ENCODE measurements at places on chromosomes 1 and 21.

GRCh38 chr1:89855413-89856123, 34.7 kb downstream of the LRRC8D start:
- peak; percentile 27 for DNase-seq

- no peak for DNase-seq
Observed at GRCh38 chr1:236151739-236152424, 9.5 kb downstream of the GPR137B start.

GRCh38 chr1:234938924-234939323, 189.7 kb downstream of the TOMM20 start:
- no peak for DNase-seq

- DNase-seq, result peak; percentile 29
Observed at GRCh38 chr1:91617285-91617765, 116.7 kb downstream of the CDC7 start.

DNA sequence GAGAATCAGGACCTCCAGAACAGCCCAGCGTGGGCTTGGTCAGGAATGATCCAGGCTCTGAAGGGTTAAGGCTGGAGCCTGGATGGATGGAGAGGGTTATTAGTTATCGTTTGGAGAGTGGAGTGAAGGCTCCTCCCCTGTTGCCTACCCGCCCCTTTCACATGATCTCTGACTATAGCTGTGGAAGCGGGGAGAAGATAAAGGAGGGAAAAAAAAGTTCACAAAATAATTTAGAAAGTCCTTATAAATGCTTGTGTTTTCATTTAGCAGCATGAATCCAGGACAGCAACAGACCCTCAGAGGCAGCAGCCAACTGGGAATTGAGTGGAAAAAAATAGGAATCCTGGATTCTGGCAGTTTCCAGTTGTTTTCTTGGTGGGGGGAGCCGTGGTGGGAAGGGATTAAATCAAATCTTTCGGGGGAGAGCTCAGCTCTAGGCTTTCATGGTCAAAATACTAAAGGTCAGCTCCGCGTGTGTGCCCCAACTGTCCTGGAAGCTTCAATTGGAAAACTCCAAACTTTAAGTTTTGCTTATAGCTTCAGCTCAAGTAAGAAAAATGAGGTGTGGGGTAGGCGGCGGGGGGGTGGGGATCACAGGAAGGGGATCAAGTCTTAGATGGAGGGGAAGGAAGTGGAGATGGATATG, 595 bp upstream of the DDR2 start:
- DNase-seq, result no peak

- no peak for DNase-seq
Observed at GRCh38 chr1:68819190-68819829, 322.4 kb upstream of the DEPDC1 start.

GRCh38 chr1:156493742-156494141, 6.8 kb downstream of the MEF2D start:
- DNase-seq, result no peak

DNA sequence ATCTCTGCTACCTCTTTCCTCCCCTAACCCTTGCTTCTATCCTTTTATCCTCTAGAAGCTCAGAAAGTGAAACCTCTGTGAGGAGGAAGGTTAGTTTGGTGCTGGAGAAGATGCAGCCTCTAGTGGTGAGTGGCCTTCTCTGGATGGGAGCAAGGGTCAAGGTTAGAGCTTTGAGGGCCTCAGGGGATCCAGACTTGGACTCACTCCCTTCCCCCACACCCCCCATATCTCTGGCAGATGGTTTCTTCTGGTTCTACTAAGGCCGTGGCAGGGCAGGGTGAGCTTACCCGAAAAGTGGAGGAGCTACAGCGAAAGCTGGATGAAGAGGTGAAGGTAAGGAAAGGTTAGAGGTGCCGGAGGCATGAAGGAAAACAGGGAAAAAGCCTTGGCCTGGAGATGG, 9.2 kb downstream of the CGN start:
- no peak for DNase-seq

GRCh38 chr1:5566924-5567323, 425.3 kb downstream of the NPHP4 start:
- DNase-seq, result no peak

DNA sequence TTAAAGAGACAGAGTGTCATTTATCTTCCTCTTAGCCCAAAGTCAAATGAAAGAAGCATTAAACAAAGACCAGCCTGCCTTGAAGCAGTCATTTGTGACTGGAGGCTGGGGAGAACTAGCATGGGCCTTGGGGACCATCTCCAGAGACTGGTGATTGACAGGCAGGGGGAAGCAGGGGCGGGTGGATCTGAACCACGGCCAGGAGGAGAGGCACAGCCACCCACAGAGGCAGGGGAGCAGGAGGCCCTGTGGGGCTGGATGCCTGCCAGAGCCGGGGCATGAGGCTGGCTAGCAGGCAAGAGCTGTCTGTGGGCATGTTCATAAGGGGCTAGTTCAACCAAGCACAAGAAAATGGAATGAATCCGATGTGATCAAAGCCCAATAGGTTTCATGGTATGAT, 73.9 kb downstream of the PLXNA2 start:
- DNase-seq, result no peak

- no peak for DNase-seq
Observed at GRCh38 chr1:58307431-58307830, 239.1 kb downstream of the OMA1 start.

- DNase-seq, result no peak
Observed at GRCh38 chr1:200379940-200380588, 29.8 kb downstream of the ZNF281 start.

DNA sequence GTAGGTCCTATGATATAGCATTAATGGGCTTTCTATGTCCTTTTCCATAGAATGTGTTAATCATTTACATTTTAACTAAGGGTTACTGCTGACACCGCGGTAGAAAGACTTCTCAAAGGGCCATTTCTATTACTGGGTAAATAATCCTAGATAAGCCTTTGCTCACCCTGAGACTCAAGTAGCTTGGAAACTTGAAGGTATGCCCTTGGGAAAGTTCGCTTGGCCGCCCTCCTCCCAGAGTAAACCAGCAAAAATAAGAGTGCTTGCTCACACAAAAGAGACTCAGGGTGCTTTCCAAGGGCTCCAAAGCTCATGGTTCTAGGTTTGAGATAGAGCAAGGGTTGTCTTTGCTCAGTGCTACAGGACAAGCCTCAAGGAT, 85.8 kb upstream of the TMPRSS2 start:
- DNase-seq, result no peak

DNA sequence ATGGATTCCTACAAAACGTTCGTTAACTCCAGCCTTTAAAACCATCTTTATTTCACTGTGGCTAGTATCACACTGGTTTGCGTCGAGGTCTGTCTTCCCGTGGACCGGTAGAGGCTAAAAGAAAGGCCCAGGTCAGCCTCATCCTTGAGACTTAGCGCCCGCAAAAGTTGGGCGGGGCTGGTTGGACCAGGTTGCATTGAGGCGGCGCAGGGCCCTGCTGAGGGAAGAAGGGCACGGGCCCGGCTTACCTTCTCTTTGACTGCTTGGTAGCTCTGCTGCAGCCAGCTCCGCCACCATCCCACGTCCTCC, 455 bp downstream of the BSDC1 start:
- peak; percentile 40 for DNase-seq

DNA sequence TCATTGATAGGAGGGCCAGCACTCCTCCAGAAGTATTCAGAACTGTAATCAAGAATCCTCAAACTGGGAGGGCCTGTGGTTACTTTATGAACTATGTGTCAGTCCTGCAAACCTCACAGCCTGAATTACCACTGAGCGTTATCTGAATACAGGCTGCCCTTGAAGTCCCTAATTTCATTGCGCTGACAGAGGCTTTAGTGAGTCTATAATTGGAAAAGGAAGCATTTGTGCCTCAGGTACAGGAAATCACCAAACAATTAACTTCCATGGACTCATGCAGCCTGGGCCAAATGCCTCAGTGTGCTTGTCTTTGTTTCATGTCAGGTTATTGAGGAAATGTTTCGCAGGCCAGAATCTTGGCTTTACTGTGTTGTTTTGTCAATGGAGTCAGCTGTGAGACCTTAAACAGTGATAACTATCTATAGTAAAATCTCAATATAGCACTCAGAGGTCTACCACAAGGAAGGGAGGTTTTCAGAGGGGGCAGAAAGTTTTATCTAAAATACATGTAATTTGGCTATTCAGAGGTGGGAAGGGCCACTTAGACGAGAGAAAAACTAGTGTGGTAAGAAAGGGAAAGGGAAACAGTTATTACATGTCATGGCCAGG, 32.9 kb upstream of the DOCK7 start:
- DNase-seq, result no peak

- no peak for DNase-seq
Observed at GRCh38 chr21:45137612-45137937, 63.2 kb downstream of the ADARB1 start.

- no peak for DNase-seq
Observed at GRCh38 chr1:232310541-232310940, 319.4 kb downstream of the SIPA1L2 start.

DNA sequence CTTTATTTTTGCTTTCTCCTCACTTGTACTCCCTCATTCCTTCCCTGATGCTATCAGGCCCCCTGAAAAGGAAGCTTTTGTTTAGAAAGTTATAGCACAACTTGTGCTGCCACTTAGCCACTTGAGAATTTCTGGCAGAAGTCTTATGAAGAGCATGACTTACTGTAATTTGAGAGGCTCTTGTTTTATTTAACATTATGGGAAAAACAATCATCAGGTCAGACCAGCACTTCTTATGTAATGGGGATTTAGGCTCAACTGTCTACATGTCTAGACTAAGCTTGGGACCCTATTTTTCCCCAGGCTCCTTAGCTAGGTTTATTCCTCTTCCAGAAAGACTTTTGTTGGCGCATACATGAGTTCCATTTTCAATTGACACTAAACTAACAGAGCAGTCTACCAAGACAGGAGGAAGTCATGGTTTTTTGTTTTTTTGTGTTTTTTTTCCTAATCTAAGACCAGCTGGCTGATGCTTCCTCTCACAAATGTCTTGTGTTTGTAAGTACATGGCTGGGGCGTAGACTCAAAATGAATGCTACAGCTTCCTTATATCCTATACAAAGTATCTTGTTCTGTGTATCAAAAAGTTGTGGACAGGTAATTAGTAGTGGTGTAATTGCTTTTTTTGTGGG, 31.5 kb downstream of the TNFSF4 start:
- no peak for DNase-seq

GRCh38 chr21:14358775-14359174, 24.2 kb downstream of the HSPA13 start:
- DNase-seq, result no peak

DNA sequence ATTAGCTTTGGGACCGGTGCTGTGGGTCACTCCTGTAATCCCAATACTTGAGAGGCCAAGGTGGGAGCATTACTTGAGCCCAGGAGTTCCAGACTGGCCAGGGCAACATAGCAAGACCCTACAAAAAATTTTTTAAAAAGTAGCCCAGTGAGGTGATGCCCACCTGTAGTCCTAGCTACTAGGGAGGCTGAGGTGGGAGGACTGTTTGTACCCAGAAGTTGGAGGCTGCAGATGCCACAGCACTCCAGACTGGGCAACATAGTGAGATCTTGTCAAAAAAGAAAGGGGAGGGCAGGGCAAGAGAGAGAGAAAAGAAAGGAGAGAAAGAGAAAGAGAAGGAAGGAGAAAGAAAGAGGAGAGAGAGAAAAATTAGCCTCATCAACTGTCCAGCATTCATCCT, 6.3 kb downstream of the ITSN1 start:
- no peak for DNase-seq

DNA sequence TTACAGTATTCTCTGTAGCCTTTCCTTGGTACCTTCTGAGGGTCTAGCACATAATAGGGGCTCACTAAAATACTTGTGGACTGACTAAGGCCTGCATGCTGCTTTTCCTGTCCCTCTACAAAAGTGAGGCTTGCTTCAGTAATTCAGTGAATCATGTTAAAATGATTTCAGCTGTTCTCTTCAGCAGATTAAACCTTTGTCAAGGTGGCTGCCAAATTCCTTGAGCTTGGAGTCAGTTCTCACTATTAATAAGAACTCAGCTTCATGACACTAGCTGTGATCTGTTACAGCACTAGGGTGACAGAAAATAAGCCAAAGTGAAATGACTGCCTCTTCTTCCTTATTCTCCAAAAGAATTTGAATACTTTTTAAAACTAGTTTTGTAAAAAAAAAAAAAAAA, 128.8 kb downstream of the KCNN3 start:
- no peak for DNase-seq

DNA sequence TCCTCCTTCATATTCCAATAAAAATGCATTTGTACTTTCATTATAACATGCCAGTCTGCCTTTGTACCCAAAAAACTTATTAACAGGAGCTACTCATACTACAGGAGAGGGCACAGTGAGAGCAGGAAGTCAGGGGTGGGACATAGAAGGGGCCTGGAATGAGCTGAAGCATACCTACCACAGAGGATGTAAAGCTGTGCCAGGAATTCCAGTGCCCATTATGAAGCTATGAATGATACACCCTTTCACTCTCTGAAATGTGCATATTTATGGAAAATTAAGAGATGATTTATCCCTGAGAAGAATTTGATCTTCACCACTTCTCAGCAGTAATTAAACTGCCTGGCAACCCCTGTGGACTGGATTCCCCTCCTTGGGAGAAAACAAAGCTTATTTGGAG, 65.8 kb downstream of the ATP5PO start:
- DNase-seq, result no peak

GRCh38 chr1:93596329-93597089, 85.1 kb downstream of the BCAR3 start:
- no peak for DNase-seq

DNA sequence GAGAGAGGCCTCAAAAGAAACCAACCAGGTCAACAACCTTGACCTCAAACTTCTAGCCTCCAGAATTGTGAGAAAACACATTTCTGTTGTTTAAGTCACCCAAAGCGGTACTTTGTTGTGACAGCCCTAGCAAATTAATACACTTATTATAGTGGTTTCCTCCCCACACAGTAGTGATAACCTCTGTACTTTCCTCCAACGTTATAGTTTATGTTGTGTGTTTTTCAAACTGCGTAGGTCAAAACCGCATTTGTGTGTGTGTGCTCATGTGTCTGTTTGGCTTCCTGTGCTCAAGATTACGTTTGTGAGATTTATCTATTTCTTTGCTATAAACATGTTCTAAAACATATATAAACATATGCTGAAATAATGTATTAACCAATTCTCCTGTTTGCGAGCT, 667.8 kb upstream of the USP24 start:
- DNase-seq, result no peak

DNA sequence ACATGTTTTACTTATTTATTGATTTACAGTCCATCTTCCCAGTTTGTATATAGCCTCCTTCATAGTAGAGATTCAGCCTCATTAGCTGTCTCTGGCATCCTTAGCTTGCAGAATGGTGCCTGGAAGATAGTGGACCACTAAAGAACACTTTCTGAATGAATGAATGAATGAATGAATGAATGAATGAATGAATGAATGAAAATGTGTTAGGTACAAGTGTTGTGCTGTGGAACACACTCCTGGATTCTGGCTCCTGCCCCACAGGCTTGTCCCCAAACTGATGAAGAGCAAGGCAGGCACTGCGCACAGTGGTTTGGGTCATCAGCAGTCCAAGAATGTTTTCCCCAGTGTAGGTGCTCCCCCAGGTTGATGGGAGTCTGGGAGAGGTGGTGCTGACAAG, 159.4 kb downstream of the ST6GALNAC5 start:
- DNase-seq, result no peak

DNA sequence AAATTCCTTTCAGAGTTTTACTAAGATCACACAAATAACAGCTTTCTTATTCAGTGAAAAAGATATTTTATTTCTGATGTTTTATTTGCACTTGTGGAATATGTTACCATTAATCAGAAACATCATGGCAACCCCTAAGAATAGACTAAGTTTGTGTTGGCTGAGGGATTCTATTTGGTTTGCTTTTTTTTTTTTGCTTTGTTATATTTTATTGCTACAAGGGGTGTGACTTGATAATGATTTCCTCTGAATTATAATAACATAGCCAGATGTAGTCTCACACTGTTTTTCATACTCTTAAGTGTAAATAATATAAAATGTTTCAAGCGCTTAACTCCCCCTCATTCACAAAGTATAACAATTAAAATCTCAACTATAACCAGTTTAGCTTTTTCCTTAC, 20.0 kb downstream of the GLRX2 start:
- no peak for DNase-seq

GRCh38 chr1:235502601-235503402, 1.4 kb downstream of the B3GALNT2 start:
- DNase-seq, result no peak

Measured in CD4-positive, alpha-beta T cell treated with Interleukin-6 for 4 hours (primary cell).